ENCODE measurements at places on chromosomes 7 and 10.

- no peak for DNase-seq
Measured at GRCh38 chr10:82438277-82438676, 563.3 kb downstream of the NRG3 start.

DNA sequence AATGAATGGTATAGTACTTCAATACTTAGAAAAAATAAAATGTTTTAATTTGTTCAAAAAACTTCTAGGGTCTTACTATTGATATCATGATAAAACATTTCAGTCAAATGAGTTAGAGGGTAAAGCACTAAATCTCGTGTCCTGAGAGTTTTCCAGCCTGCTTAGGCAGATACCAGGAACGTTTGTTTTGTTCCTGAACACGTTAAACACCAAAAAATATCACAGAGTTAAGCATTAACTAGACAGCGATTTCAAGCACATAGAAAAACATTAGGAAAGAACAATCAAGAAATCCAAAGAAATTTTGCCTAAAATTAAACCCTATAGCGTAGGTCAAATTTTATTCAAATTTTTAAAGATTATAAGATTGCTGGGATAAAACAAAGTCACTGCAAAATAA is 204.6 kb upstream of the AGR3 start:
- DNase-seq = no peak

DNA sequence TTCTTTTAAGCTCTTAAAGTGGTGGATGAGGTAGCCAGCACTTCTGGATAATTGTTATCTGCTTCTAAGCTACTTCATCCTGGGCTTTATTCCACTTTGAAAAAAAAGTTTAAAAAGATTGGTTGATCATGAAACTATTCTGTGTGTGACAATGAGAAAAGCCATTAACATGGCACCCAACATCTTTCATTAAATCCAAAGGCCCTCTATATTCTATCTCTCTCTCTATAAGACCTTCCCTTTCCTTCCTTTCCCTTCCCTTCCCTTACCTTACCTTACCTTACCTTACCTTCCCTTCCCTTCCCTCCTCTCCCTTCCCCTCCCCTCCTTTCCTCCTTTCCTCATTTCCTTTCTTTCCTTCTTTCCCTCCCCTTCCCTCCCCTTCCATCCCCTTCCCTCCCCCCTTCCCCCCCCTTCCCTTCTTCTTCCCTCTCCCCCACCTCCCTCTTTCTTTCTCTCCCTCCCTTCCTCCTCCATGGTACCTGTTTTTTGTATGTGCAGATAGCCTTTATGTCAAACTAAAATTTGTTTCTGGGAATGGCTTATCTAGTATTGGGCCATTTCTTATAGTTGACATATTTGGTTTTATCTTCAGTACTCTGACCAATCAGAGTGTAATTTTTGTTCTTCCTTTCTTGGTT is 218.7 kb downstream of the DKK1 start:
- DNase-seq = no peak

- DNase-seq = no peak
Measured at GRCh38 chr7:128311013-128311412, 32.7 kb downstream of the RBM28 start.

- DNase-seq = no peak
Measured at GRCh38 chr10:64626924-64627323, 1105.7 kb downstream of the REEP3 start.

DNA sequence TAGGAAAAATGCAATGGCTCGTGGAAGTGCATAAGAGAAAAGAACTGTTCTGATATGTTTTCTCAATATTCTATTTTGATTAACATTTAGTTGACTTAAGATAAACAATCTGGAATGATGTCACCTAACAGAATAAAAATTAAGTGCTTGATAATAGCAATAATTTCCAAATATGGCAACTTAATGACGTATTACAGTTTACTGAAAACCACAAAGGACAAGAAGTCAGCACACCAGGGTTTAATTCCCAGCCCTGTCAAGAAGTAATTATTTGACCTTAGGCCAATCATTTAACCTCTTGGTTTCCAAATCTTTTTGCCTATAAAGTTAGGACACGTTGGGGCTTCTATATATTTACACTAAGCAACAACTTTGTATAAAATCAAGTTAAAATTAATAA is 95.7 kb downstream of the CABCOCO1 start:
- no peak for DNase-seq

- DNase-seq = no peak
Measured at GRCh38 chr10:130923596-130923995, 387.9 kb downstream of the TCERG1L start.

DNA sequence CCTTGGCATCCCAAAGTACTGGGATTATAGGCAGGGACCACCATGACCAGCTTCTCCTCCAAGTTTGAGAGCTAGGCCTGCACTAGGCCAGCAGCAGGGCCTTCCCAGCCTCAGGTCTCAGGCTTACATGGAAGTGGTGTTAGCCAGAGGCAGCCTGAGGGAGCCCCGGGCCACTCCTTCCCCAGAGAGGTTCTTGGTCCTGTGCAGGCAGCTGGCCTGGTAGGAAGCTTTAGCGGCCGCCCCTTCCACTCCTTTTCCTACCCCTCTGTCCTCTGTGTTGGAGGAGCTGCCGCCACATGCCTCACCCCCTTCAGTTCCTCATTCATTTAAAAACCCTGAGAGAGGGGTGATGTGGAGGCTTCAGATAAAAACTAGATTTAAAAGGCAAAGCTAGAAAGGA is 40.3 kb downstream of the TSPAN15 start:
- DNase-seq = no peak

- DNase-seq = no peak
Measured at GRCh38 chr7:2934211-2934731, 90.2 kb upstream of the GNA12 start.

- DNase-seq = no peak
Measured at GRCh38 chr7:44631458-44632115, 25.2 kb downstream of the OGDH start.

DNA sequence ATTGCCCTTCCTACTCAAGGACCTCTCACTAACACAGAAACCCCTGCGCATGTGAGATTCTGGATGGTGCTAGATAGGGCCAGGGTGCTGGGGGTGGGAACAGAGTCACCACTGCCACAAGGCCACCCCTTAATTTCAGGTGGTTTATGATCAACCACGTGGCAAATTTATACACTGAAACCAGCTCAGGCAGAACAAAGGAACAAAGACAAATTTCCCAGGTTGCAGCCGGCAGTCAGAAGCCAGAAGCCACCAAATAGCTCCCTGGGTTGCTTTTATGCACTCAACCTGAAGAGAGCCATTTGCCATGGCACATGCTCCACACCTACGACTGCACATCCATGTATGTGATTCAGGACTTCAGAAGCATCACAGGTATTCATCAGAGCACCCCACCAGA is 2.5 kb downstream of the VOPP1 start:
- DNase-seq = no peak

DNA sequence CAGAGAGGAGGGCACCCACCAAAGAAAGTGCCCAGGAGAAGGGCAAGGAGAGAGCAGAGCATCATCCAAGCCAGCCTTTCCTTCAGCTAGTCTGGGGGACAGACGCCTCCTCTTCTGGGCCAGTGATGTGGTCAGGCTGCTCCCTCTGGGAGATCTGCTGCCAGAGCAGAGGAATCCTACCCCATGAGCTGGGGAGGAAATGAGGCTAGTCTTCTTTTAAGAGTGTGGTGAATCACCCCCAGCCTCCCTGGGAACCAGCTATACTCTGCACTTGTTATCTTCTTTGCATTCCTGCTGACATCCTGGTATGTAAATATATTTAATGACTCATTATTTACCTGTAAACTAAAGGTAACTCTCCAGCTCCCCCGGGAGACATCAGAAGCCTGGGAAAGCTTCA is 41.6 kb upstream of the EPHB6 start:
- no peak for DNase-seq

DNA sequence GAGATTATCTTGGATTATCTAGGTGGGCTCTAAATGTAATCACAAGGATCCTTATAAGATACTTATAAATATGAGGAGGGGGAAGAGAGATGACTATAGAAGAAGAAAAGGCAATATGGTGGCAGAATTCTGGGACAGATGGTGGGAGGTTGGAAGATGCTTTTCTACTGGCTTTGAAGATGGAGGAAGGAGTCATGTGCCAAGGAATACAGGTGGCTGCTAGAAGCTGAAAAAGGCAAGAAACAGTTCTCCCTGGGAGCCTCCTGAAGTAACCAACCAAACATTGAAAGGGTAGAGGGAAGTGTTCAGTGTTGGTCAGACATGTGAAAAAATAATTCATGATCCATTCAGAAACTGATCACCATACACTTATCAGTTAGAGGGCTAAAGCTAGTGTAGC is 213.3 kb downstream of the WDR11 start:
- DNase-seq = no peak

GRCh38 chr7:137601642-137602041 is 245.1 kb downstream of the DGKI start:
- DNase-seq = no peak

- no peak for DNase-seq
Measured at GRCh38 chr10:16845248-16845647, 28.0 kb upstream of the RSU1 start.

DNA sequence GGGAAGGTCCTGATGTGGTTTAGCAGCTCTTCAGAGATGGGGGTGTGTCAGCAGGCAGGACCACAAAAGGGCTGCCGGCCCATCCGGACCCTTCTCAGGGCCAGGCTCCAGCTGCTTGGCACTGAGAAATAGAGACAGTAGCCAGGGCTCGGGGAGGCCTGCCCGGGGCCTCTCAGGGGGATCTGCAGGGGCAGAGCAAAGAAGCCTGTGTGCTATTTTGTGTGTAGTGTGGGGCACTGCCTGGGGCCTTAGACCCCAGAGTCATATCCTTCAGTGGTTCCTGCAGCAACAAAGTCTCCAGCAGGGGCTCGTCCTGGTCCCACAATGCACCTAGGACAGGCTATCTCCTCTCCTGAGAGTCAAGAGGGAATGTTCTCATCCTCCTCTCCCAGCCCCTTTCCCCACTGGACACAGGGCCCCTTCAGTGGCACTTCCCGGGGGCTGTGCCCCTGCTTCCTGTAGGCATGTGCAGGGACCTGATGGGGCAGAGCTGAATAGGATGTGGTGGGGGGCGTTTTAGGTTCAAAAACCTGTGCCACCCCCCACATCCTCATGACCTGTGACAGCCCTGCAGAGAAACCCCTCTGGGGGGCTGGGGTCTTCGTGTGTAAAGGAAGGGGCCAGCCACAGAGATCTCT is 159.5 kb upstream of the RHEB start:
- no peak for DNase-seq

- no peak for DNase-seq
Measured at GRCh38 chr7:5479941-5480517, 56.4 kb upstream of the TNRC18 start.

- DNase-seq = no peak
Measured at GRCh38 chr10:93701866-93702209, 554 bp downstream of the FRA10AC1 start.

DNA sequence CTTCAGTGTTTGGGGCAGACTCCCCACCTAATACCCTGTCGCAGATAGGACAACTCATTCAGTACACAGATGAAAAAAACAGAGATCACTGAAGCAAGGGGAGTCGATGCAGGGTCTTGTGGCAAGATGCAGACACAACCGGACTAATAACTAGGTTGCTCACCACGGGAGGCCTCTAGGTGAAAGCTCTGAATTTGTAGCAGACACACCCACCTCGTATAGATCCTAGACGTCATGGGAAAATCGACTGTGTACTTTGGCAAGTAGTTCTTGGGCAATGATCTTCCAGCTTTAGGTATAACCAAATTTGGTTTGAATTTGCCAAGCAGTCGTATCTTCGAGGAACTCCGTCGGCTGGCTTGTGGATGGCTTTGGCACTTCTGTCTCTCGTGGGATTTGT is 88.1 kb downstream of the TCF7L2 start:
- no peak for DNase-seq

DNA sequence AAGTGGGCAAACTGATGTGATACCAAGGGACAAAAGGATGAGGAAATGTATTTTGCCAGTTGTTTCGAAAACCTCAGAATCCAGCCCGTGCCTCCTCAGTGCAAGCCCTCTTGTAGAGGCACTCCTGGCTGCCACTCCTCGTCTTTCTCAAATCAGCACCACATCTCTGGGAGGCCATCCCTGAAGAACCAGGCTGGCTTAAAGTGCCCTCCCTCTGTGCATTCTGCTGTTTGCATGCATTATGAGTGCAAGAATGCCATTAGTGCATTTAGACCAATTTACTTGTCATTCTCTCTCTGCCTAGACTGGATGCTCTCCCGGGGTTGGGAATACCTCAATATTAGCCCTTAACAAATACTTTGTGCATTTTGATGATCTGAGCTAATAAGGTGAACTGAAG is 19.9 kb upstream of the FAM180A start:
- DNase-seq = no peak

DNA sequence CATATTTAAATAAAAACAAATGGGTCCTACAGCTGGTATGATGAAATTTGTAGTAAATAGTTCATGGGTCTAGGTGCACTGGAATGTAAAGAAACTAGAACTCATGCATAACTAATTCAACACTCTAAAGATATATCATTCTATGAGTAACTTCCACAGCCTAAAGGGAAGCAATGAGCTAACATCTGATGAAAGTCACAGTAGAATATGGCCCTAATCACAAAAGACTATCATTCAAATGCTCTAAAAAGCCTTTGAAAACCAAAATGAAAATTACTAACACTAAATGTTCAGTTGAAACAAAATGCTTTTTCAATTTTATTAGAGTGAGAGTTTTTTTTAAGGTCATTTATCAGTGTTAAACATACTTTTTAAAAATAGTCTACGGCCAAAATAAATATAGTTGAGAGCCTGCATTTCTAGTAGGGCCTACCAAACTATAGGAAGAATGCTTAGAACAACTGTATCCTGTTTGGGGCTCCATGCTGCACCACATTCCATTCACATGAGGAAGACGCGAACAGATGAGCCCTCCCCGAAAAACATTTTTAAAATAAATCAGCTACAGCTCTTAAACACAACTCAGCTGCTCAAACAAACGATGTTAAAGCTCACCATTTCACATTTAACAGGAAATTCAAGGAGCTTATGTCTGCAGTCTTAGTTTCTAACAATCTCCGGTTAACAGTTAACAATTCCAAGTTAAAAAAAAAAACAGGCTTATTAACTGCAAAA is 134.5 kb downstream of the NRBF2 start:
- peak; percentile 76 for DNase-seq

- peak; percentile 59 for DNase-seq
Measured at GRCh38 chr10:17647326-17647725, 3.4 kb downstream of the STAM start.

DNA sequence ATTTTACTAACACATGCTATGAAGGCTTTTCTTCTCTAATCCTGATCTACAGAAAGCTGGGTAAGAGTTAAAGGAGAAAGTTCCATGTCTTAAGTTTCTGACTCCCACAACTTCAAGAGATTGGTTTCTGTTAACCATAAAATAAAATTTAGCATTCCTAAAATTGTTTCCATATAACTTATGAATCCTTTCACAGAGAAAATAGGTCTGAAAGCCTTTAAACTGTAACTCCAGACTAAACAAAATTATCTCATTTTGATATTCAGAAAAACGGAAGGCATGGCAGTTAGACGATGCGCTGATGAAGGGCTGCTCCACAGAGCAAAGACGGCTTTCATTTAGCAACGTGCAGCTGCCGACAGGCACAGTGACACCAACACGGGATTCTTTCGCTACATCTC is 133.3 kb downstream of the SLC25A13 start:
- DNase-seq = peak; percentile 65

GRCh38 chr7:21984042-21984441 is 38.3 kb upstream of the CDCA7L start:
- DNase-seq = no peak

All from pons (tissue), 1 donor.